ENCODE measurements at places on chromosomes 5 and 9.

GRCh38 chr9:90789862-90790261 is 11.8 kb upstream of the SYK start:
- DNase-seq: no peak

DNA sequence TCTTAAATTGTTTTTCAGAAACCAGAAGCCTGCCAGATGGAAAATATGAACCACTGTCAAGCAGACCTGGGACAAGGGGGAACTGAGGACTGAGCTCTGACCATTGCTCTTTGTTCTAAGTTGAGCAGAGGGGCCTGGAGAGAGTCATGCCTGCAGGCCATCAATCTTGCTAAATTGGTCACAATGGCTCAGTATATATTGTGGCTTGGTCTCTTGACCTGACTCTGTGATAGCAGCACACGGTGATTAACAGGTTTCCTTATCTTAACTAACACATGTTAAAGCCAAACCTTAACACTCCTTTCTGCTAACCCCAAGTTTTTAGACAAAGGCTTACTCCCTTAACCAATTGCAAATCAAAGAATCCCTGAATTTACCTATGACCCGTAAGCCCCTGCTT is 1281.2 kb upstream of the NUDT12 start:
- DNase-seq: no peak

DNA sequence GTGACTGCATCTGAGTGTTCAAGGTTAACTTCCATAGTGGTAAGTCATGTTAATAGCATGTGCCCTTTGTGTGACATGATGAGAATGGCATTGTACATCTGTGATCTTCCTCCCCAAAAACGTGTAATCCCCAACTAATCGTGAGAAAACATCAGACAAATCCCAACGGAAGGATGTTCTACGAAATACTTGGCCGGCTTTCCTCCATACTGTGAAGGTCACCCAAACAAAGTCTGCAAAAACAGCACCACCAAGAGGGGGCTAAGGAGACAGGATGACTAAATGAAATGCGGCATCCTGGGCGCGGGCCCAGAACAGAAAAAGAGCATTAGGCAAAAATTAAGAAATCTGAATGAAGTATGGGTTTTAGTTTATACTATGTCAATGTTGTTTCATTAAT is 81.8 kb downstream of the MED10 start:
- no peak for DNase-seq

DNA sequence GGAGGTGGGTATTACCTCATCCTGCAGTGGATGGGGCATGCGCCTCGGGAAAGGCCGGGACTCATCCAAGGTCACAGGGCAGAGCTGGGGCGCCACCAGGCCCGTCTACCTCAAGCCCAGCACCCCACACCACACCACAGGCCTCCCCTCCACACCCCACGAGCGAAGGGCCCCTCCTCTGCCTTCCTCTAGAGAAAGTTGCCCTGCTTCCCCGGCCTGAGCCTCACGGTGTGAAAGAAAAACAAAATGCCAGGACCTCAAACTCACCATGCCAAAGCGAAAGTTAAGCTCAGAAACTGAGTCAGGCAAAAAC is 161.1 kb downstream of the COL23A1 start:
- no peak for DNase-seq

DNA sequence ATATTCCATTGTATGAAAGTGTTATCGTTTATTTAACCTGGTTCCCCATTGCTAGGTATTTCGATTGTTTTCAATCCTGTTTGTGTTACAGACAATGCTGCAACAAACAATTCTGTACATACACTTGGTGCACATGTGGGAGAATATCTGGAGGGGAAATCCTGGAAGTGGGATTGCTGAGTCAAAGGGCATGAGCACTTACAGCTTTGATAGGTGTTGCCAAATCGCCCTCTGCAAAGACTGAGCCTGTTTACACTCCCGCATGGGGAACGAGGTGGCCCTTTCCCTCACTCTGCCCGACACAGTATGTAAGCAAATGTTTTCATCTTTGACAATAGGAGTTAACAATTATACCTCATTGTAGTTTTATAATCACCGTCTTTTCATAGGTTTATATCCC is 66.2 kb downstream of the PDE6A start:
- DNase-seq: no peak

DNA sequence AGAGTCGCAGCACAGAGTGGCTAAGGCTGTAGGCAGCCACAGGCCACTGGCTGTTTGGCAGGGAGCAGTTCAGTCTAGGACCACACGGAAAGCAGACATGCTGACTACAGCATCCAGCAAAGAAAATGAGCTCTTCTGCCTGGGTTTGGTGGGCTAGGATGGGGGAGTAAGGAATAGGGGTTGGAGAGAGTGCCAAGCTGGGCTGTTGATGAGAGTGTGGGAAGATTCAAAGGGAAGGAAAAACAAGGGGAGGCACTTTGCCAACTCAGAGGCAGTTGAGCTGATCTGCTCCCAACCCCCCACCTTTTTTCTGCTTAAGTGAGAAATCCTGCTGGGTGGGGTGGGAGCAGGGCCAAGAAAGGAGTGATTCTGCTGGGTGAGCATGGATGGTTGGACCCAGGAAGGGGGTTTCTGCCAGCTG is 35.9 kb downstream of the SVEP1 start:
- no peak for DNase-seq

DNA sequence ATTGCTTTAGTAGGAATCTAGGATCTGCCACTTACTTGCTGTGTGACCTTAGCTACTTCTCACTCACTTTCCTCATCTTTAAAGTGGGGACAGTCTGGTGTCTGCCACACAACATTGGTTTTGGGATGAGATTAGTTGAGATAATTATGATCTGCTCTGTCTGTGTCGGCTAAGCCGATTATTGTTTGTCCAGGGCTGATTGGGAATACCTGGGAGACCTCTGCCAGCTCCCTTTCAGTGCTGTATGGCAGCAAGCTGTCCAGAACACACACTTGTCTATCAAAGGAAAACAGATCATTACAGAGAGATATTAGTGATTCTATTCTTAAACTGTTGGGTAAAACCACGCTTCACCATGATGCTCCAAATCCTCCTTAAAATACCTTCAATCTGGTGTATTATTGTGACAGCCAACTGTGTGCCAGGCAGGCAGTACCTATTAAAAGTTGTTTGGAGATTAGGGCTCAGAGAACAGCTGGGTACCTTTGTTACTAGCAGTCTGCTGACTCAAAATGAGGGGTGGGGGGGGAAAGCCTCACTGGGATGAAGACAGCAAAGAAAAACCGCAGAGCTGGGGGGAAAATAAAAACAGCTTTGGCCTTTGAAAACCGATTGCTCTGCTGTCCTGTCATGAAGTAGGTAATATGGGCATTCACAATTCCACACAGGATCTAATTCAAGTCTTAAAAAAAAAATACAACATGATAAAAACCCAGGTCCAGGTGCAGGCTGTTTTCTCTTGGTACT is 458.4 kb upstream of the C9orf72 start:
- no peak for DNase-seq

DNA sequence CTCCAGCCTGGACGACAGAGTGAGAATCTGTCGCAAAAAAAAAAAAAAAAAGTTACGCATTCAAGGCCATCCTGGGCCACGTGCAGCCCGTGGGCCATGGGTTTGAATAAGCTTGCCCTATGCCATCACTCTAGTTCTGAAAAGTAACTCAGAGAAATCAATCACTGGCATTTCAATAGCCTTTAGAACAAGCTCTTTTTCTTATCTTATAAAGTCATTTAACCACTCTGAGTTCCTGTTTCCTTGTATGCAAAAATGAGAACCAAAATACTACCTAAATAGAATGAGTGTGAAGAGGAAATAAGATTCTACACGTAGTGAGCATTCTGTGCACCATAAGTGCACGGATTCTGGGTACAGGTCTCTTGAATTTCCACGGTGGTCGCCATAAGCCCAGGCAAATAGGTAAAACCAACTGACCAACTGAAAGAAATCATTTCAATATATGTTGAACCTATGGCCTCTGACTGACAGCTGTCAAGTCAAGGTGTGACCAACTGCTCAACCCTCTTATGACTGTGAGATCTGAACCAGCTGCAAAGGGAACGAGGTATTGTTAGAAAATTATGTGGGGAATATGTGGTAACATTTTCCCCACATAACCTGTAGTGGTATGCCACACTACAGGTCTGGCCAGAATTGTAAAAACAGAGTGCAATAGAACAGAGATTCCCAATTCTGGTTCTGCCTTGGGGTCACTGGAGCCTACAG is 143.9 kb upstream of the LHFPL2 start:
- DNase-seq: no peak

DNA sequence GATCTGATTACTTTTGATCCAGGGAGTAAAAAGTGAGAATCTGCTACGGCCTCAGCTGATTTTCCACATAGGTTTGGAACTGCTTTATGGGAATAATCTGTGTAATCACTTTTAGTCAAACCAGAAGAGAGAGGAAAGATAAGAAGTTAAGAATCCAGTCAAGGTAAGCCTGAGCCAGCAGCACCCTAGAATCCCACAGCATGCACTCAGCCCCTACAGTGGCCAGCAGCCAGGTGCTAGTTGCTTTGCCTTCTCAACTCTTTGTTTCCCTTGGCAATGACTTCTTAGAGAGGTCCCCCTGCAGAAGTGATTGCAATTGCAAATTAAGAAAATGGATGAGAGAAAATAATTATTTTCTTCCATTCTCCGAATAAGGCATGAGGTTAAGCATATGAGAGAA is 59.7 kb upstream of the TMED7 start:
- DNase-seq: no peak

DNA sequence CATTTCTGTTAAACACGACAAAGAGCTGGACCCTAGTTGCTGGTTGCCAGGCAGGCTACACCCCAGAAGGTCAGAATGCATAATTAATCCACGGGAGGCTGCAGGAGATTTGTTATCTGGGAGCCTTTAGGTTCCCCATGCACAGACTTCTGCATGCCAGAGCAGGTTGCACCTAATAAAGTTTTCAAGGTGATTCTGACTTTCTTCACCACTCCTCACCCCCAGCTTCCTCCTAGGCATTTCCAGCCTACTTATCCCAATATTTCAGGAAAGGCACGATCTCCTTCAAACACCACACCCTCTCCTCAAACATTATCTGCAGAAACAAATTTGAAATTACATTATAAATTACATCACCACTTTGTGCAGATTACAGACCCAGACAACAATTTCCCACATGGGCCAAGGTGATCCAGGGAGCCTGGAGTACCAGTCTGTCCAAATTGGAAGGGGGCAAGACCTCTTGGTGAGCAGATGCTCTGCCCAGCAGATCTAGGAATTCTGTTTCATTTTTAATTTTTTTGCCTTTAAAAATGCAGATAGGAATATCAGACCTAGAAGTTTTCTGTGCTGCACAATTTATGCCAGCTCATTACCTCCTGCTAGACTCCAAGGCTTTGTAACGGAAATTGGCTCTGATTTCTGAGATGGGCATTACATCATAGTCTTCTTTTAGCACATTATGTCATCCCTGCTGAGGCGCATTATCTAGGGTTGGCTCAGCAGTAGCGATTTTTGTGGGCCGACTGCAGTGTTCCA is 363.4 kb upstream of the SLC30A5 start:
- DNase-seq: no peak
